Left cardiac atrium (tissue), 4 donors: ENCODE measurements at places on chromosomes 11 and 22. TPM values are rescaled to one million over a fixed set of nuclear protein-coding genes. Genes with fewer than 3 reads are reported as not detected.

DNA sequence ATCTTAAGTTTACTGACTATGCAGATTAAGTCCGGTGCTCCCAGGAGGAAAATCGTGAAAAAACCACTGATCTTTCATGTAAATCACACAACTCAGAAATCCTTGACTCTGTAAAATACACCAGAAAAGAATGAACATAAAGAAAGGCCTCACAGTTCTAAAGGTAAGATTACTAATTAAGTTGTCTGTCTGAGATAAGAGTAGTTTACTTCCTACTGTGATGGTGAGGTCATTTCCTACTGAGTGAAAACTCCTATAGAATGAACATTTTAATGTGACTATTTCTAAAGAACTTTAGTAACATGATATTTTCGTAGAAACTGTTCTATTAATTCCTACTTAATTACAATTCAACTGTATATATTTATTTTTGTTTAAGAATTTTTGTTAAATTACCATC lies 774.4 kb upstream of the CHORDC1 start:
- DNase-seq: no peak

DNA sequence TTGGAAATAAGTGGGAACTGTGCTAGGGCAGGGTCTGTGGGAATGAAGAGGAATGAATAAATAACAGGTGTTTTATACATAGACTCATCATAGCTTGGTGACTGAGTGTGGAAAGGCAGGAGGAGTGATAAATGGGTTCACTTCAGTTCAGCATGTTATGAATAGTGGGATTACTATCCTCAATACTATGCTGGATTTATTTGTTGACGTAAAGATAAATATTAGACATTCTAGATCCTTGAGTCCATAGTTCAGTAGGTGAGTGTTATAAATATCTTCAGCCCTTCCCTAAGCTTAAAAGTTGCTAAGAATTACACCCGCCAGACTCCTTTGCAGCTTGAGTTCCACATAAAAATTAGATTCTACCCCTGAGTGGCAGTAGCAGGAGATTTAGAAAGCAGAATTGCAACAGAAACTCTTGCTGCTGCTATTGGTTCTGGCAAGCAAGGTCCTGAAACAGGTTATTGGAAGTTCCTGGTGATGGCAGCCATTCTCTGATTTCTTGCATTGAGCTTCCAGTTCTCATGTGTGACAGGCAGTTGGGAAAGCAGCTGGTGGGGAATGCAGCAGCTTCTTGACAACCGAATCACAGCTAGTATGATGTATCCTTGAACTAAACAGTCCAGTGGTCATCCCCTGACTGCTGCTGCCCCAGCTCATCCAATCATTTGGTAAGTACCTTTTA lies 1558.9 kb downstream of the FAM181B start:
- DNase-seq: no peak

DNA sequence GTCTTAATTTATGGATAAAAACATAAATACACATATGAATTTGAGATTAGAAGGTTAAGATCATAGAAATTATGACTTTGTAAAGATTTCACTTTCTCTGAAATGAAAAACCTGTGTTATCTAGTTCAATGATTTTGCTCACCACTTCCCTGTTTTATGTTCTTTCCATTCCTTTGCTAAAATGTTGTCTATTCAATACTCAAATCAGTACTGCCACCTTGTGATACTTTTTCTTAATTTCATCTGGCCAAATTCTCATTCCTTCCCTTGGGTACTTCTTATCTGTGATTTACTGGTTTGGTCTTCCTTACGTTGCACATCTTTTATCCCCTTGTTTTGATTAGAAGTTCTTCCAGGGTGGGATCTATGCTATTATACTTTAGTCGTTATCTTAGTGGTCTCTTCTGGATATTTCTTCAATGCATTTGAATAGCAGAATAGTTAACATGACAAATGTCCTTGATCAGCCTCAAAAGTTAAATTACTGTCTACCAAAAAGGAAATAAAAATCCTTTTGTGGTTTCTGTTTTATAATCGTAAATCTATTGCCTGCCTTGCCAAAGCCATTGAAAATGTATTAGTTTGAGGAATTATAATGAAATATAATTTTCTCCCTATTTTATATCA lies 197.0 kb downstream of the PGR start:
- DNase-seq: no peak

GRCh38 chr11:102361086-102362031 lies 14.3 kb downstream of the BIRC2 start:
- DNase-seq: no peak

- peak; percentile 50 for DNase-seq
Measured at GRCh38 chr11:83070731-83071566, 748 bp downstream of the RAB30 start.

DNA sequence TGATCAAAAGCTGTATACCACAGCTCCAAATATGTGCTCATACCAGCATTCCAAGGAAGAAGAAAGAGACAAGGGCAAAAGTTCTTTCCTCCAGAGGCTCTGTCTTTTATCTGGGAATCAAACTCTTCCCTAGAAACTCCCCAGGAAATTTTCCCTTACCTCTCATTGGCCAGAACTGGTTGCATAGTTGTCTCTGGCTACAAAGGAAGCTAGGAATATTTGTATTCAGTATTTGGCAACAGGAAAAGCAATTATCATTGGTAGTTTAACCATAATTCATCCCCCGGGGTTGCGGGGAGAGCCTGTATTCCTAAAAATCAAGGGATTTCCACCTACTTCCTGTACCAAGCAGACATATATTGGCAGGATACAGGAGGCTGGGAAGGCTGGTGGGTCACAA lies 10.5 kb upstream of the ZFTA start:
- no peak for DNase-seq

- DNase-seq: no peak
Measured at GRCh38 chr11:131370901-131371790, 731 bp downstream of the NTM start.

GRCh38 chr11:71307811-71308645 lies 55.7 kb upstream of the SHANK2 start:
- DNase-seq: no peak

DNA sequence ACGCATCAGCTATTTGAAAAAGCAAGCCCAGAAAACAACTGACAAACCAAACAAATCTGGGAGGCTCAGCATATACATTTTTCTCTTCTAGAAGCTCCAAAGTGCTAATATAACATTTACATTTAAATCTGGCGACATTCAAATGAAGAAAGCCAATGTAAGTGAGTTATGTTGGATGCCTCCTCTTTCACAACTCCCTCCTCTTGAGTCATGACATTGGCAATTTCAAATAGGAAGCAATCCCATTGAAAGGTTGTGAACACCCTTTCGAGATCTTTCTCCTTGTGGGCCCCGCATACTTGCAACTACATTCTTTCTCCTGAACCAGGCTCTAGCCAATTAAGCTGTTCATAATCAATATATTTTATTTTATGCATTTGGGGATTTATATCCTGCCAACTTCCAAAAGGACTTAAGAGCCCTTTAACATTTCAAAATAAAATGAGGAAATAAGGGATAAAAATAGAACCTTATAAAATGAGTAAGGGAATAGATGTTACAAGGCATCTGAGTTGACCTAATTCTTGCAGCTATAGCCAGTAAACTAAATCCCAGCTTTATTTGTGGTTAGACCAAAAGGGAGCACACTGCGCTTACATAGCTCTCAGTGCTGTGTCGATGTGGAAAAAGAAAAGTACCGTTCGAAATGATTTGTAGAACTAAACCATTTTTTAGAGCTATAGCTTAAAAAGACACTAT lies 129.5 kb upstream of the SESN3 start:
- no peak for DNase-seq

GRCh38 chr11:22780952-22781593 lies 48.5 kb downstream of the SVIP start:
- DNase-seq: no peak

- peak; percentile 37 for DNase-seq
Measured at GRCh38 chr11:36361901-36362391, 65.9 kb downstream of the PRR5L start.

DNA sequence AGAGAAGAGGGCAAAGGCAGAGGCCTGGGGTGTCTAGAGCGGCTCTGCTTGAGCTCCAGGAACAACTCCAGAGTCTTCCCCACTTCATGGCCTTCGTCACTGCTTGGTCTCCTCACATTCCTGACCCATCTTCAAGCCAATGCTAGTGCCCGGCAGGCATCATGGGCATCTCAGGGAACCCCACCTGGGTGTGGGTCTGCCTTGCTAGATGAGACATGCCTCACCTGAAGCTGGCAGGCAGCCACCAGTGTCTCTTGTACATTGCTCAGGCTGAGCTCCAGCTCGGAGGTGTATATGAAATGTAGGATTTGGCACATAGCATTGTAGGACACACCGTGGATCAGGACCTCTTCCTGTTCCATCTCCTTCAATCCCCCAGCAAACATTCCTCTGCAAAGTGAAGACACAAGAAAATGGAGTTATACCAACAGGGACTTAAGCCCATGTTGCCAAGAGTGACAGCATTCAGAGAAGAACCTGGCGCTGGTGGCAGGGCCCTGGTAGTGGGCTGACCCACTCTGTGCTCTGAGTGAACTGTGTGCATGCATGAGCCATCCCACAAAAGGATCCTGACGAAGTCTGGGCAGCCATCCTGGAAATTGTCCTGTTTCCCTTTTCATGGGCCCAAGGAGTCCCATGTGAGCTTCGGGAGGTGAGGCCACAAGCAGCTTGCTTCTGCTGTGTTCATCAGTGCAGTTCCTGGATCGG lies 24.3 kb downstream of the KLHL22 start:
- no peak for DNase-seq

DNA sequence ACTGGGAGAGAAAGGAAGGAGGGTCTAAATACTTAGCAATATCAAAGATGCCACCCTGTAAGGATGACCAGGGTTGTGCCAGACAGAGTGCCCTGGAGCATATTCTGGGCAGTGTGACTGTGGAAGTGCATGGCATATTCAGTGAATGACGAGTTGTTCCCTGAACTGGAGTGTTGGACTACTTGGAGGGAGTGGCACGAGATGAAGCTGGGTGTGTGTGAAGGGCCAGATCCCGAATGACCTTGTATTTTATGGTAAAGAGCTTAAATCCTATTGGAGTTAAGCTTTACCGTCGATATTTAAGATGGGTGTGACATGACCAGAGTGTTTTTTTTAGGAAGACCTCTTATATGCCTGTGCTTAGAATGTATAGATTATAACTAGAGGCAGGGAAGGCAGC lies 48.8 kb downstream of the STIM1 start:
- DNase-seq: no peak

DNA sequence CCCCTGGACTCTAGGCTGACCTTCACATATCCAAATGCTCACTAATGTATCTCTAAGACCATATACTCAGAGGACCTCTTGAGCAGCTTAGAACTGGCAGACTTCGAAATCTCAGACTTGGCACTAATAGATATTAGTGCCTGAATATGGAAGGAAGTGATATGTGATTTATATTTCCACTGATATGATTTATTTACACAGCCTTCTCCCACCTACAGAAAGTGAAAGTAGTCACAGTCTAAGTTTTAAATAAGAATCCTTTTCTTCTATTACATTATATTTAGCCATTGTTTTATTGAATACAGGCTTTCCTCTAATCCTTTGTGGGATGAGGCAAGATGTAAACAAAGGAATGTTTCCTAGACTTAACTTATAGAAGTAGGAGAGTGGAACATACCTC lies 6.7 kb upstream of the NAV2 start:
- DNase-seq: no peak

DNA sequence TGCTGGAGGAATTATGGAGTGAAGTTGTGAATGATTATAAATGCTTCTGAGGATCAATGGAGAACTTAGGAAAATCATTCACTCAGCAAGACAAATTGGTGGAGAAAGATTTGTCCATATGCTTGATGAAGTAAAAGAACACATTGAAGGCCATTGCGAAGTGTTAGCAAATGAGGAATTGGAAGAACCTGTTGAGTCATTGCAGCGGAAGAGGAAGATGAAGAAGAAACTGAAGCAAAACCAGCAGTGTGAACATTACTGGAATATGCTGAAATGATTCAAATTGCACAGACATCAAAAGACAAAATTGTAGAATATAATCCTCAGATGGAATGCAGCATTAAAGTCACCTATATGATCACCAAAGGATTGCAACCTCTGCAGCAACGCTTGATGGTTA lies 168.1 kb downstream of the ADAMTS15 start:
- DNase-seq: no peak

GRCh38 chr11:79108851-79109250 lies 332.0 kb downstream of the TENM4 start:
- DNase-seq: no peak

GRCh38 chr11:34149786-34150185 lies 44.4 kb downstream of the NAT10 start:
- no peak for DNase-seq

GRCh38 chr11:132579634-132580327 lies 952.5 kb downstream of the OPCML start:
- no peak for DNase-seq

DNA sequence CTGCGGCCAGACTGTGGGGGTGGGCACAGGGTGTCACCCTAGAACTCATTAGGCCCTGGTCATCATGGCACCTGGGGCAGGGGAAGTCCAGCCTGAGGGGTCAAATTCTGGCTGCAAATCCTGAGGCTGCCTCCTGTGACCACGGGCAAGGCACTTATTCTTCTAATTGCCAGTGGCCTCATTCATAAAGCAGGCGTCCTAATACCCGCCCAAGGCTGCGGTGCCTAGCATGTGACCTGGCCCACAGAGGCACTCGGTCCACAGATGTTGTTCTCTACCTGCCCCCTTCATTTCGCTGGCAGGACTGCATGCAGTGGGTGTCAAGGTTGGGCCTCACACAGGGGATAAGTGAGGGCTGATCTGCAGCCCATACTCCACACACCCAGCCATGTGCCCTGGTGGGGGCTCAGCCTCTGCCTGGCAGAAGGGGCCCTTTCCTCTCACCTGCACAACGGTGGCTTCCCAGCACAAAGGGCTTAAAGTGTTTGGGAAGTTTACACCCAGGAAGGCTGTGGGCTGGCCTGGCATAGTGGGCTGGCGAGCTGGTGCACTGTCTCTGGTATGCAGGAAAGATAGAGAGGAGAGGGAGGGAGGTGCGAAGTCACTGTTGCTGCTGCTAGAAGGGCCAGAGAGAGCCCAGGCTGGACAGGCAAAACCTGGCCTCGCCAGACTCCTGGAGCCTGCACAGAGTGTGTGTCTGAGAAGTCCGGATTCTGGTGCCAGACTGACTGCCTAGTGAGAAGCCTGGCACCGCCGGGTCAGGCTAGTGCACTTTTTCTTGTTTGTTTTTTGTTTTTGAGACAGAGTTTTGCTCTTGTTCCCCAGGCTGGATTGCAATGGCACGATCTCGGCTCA lies 3.2 kb downstream of the MPST start:
- DNase-seq: no peak

GRCh38 chr11:43602670-43603069 lies 77.9 kb upstream of the HSD17B12 start:
- no peak for DNase-seq

The CRYBB2 gene
- 0.29 TPM for total RNA-seq

The KCNK4 gene
- not detected for total RNA-seq

The LRRC55 gene
- total RNA-seq: not detected
